ENCODE measurements at places on chromosomes 3 and 15.

DNA sequence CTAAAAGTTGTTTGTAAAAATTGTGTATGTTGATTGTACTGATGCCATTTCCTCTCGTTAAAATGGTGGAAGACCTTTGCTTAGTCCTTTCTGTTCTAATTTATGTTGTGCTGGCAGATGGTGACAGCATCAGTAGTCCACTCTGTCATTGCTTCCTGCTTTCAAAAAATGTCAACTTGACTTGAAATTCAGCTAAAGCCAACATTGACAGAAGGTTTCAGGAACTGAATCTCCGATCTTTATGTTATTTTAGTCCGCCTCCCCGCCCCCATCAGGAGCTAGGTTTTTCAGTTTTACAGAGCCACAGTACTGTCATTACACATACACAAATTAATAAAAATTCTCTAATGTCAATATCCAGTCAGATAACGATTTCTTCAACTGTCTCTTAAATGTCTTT, 1.5 kb downstream of the CEP63 start:
- DNase-seq = peak; percentile 46

DNA sequence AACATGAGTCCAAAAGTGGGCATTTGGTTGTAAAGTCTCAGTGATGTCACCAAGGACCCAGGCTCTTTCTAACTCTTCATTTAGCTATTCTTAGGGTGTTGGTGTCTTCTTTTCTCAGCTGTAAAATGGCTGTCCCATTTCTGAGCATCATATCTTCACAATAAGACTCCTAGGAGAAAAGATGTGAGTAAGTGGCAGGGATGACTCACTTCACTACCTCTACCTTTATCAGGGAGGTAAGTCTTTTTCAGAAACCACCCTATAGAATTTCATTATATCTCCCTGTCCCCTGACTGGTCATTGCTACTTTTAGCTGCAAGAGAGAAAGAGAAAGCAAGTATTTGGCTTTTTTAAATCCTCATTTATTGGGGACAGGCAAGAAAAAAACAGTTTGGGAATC, 300.2 kb upstream of the RBMS3 start:
- no peak for DNase-seq

GRCh38 chr15:85044894-85045293, 63.2 kb downstream of the PDE8A start:
- DNase-seq = no peak

- no peak for DNase-seq
Measured at GRCh38 chr3:34024447-34025240, 226.2 kb downstream of the PDCD6IP start.

GRCh38 chr15:63800241-63800640, 33.5 kb downstream of the HERC1 start:
- no peak for DNase-seq

GRCh38 chr3:61065451-61066011, 185.7 kb downstream of the FHIT start:
- no peak for DNase-seq

DNA sequence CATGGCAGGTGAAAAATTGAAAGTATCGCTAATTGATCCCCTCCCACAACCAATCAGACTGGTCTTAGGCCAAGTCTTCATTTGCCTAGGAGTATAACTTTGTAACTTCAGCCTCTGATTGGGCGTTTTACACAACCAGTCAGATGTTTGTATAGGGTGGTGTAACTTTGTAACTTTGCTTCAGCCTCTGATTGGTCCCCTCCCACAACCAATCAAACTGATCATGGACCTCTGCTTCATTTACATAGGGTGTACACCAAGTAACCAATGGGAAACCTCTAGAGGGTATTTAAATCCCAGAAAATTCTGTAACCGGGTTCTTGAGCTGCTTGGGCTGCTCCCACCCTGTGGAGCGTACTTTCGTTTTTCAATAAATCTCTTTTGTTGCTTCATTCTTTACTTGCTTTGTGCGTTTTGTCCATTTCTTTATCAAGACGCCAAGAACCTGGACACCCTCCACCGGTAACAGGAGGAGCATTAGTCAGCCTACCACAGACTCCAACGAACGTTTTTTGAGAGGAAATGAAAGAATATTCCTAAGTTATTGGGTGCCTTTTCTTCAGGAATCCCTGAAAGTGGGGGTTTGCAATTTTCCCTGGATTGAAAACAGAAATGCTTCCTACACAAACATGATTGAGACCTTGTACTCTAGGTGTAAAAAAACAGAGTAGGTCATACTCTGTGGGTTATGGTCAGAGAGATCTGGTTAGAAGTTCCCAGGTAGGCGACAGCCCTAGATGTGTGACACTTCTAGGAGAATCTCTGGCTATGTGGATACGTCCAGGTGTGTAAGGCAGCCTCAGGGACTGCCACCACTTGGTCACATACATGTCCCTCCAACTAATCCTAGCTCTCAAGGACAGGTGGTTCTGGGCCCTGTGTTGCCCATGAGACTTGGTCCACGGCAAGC, 5.5 kb upstream of the SACM1L start:
- no peak for DNase-seq

- no peak for DNase-seq
Measured at GRCh38 chr3:29057326-29057725, 223.5 kb upstream of the RBMS3 start.

DNA sequence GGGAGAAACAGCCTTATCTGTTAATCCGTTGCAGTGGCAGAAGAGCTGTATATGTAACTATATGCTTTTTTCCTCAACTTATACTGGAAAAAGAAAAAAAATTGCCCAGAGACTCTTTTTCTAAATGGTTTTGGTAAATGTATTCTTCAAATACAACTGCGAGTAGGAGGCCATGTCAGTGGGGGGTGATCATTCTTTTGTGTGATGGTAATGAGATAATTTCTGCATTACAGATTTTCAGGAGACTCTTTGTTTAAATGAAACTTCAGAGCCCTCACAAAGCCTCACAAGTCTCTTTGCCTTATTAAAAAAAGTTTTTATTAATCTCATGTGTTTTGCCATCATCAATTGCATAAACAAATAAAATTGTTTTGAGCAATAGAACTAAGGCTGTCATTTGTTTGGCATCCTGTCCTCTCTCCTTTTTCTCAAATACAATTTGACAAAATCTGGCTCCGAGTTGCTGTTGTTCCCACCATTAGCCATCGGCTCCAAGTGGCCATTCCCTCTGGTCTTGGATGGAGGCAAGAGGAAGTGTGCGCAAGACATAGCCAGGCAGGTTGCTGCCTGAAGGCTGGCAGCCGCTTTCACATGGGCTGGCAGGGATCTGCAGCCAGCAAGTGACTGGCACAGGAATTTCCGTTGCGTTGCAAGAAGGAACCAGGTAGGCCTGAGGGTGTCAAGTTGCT, 116.7 kb downstream of the FNDC3B start:
- DNase-seq = no peak

DNA sequence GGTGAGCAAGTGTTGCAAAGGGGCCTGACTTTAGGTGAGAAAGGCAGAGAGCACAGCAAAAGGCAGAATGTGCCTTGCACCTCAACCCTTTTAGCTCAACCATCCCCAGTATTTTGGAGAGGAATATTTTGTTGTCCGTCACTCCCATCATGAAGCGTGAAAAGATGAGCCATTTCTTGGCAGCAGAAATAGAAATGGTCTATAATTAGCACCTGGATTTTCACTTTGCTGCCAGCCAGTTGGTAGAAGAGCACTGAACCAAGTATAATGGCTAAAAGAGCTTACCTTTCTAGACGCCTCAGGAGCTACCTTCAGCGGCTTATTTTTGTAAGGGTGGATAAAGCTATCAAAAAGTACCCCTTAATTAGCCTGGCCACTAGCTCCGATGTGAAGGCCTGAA, 406.7 kb downstream of the OCA2 start:
- DNase-seq = no peak

GRCh38 chr15:91294795-91295194, 194.7 kb downstream of the SV2B start:
- no peak for DNase-seq

DNA sequence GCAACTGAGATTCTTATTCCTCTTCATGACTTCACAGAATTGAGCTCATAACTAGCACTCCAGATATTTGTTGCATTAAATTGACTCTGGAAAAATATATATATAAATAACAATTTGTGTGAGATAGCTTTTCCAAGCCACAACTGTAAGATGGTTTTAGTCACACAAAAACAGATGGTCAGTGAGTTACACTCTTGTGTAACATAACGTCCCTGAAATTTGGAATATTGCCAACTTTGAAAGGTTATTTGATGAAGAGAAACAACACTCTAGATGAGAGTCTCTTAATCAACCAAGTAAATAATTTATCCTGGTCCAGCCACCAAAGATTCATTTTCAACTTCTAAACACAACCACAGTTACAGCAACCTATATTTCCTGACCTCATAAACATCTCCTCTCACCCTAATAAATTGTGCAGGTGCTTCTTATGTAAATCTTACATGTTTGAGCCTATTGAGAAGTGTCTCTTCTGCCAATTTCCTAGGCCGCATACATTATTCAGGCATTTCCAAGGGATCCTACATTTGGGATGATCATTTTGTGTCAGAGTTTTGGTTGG, 84.9 kb upstream of the ACP3 start:
- no peak for DNase-seq

Data from erythroblast (primary cell).